ENCODE measurements at places on chromosomes 3 and 15. TPM values are rescaled to one million over a fixed set of nuclear protein-coding genes. Genes with fewer than 3 reads are reported as not detected.

DNA sequence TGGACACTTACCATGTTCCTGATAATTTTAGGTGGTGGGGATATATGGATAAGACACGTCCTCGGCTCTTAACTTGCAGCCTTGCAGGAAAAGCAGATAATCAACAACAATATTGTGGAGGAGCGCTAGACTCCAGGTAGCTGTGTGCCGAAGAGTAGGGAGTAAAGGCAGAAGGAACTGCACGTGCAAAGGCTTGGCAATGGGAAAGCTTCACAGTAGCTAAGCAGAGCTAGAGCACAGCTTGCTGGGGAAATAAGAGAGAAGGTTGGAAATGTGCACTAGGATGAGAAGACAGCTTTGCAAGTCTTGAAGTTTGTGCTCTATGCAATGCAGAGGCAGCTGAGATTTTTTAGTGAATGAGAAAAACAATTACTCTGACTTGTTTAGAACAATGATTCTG, 12.4 kb downstream of the PSMA4 start:
- no peak for DNase-seq
- no peak overlapping the region for H3K4me3 ChIP-seq
- no peaks in the 10 kb centered on the region for H3K27me3 ChIP-seq
- H3K27ac ChIP-seq: no peak overlapping the region
- no peaks in the 10 kb centered on the region for H3K4me1 ChIP-seq

- H3K27me3 ChIP-seq: no peaks in the 10 kb centered on the region
- H3K4me1 ChIP-seq: no peaks in the 10 kb centered on the region
- no peak overlapping the region for H3K27ac ChIP-seq
- no peak for DNase-seq
- no peak overlapping the region for H3K4me3 ChIP-seq
Observed at GRCh38 chr3:47092090-47092489, 71.8 kb downstream of the SETD2 start.

GRCh38 chr3:38307599-38307998, 25.5 kb downstream of the SLC22A14 start:
- H3K27ac ChIP-seq: no peak overlapping the region
- no peaks in the 10 kb centered on the region for H3K27me3 ChIP-seq
- no peaks in the 10 kb centered on the region for H3K4me1 ChIP-seq
- DNase-seq: no peak
- no peak overlapping the region for H3K4me3 ChIP-seq
- no peaks in the 10 kb centered on the region for H3K36me3 ChIP-seq

GRCh38 chr15:76982356-76982755, 12.6 kb upstream of the PSTPIP1 start:
- no peaks in the 10 kb centered on the region for H3K27me3 ChIP-seq
- H3K27ac ChIP-seq: no peak overlapping the region
- no peaks in the 10 kb centered on the region for H3K36me3 ChIP-seq
- H3K4me1 ChIP-seq: no peaks in the 10 kb centered on the region
- H3K4me3 ChIP-seq: no peak overlapping the region
- no peak for DNase-seq

- no peak overlapping the region for H3K4me3 ChIP-seq
- no peaks in the 10 kb centered on the region for H3K36me3 ChIP-seq
Observed at GRCh38 chr3:84042399-84043106, 916.2 kb upstream of the CADM2 start.

- H3K36me3 ChIP-seq: no peaks in the 10 kb centered on the region
- H3K27ac ChIP-seq: no peak overlapping the region
- no peaks in the 10 kb centered on the region for H3K4me1 ChIP-seq
- DNase-seq: no peak
- no peaks in the 10 kb centered on the region for H3K27me3 ChIP-seq
Observed at GRCh38 chr3:143585720-143586456, 262.4 kb downstream of the SLC9A9 start.

DNA sequence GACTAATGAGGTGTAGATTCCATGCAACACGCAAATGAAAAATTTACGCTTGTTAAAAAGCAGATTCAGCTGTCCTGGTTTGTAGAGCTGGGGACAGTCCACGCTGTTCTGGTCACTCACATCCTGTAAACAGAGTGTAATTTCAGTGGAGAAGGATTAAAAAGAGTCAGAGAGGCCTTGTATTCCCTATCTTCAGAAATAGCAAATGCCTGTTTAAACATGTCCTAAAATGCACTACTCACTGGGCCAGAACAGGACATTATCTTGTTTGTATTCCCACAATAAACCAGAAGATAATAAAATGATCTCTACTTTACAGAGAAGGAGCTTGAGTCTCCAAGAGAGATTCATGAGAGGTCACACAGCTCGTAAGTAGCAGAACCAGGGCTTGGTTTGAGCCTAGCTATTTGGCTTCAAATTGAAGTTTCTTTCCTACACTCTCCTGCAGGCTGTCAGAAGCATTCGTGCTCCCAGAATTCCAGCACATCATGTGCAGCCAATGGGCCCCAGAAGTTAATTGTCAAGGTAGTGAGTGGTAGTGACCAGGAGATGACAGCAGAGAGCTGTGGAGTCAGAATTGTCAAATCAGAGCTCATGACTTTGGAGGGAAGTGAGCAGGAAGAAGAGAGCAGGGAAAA, 242.5 kb downstream of the ATP8B4 start:
- peak; percentile 49 for DNase-seq
- no peaks in the 10 kb centered on the region for H3K4me1 ChIP-seq
- no peaks in the 10 kb centered on the region for H3K36me3 ChIP-seq
- H3K4me3 ChIP-seq: no peak overlapping the region
- H3K27me3 ChIP-seq: no peaks in the 10 kb centered on the region
- H3K27ac ChIP-seq: no peak overlapping the region

GRCh38 chr15:27382361-27383025, 411.5 kb downstream of the GABRG3 start:
- H3K27me3 ChIP-seq: no peaks in the 10 kb centered on the region
- no peak for DNase-seq
- H3K27ac ChIP-seq: no peak overlapping the region
- no peaks in the 10 kb centered on the region for H3K4me1 ChIP-seq
- no peaks in the 10 kb centered on the region for H3K36me3 ChIP-seq

DNA sequence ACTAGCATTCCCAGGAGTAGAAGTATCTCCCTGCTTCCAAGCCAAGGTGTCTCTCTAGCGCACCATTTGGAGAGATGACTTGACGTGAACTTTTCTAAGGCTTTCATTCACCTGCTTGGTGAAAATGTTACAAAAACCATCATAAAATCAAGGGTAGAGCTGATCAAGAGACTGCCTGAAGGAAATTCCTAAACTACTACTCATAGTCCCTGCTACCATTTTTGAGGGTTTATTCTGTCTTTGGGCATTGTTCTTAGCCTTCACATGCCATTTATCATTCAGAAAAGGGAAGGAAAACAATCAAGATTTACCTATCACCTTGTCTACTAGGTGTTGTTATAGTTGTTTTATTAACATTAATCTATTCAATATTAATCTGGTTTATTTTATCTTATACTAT, 525.8 kb downstream of the NTRK3 start:
- no peaks in the 10 kb centered on the region for H3K27me3 ChIP-seq
- H3K36me3 ChIP-seq: no peaks in the 10 kb centered on the region
- no peak overlapping the region for H3K4me3 ChIP-seq
- H3K4me1 ChIP-seq: no peaks in the 10 kb centered on the region
- no peak for DNase-seq
- no peak overlapping the region for H3K27ac ChIP-seq

GRCh38 chr15:33985751-33986150, 17.5 kb downstream of the CHRM5 start:
- no peak overlapping the region for H3K4me3 ChIP-seq
- H3K36me3 ChIP-seq: no peaks in the 10 kb centered on the region
- no peak for DNase-seq
- no peaks in the 10 kb centered on the region for H3K27me3 ChIP-seq

GRCh38 chr15:78307976-78308375, 8.6 kb upstream of the SKIC8 start:
- peaks cover 9% of the 10 kb centered on the region for H3K4me1 ChIP-seq
- H3K27ac ChIP-seq: no peak overlapping the region
- no peak overlapping the region for H3K4me3 ChIP-seq

DNA sequence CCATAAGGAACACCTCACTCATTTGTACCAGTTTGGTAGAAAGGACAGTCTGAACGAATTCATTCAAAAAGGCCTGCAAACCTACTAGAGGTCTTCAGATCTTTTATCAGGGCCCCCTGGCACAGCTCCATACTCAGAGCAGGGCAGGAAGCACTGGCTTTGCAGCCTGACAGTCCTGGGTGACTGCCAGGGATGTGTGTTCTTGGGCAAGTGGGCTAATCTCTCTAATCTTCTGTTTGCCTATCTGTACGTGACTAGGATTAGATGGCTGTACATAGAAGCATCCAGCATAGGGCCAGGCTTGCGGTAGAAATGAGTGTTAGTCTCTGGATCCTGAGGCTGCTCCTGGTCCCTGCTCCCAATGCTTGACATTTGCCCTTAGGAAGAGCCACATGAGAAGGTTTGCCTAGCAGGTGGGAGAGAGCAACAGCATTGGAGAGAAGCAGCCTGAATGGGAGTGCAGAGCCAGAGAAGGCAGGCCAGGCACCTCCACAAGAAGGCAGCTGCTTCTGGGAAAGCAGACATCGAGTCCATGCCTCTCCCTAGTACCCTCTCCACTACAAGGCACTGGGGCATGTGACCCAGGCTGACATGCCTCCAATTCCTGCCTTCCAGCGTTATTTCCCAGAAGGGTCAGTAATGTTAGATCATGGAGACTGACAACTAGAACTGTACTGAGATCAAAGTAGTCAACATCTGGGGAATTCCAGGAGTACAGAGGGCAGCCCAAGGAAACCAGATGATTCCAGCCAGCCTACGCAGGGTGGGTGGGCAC, 1.0 kb upstream of the CXCR6 start:
- H3K4me3 ChIP-seq: no peak overlapping the region
- no peaks in the 10 kb centered on the region for H3K4me1 ChIP-seq
- no peaks in the 10 kb centered on the region for H3K27me3 ChIP-seq
- peaks cover 10% of the 10 kb centered on the region for H3K36me3 ChIP-seq
- no peak for DNase-seq
- H3K27ac ChIP-seq: no peak overlapping the region

Gene DLEC1
- total RNA-seq: 0.76 TPM

Gene ARID3B
- 115 TPM for total RNA-seq

Gene CCDC32
- total RNA-seq: 12.1 TPM

Gene NAALADL2
- total RNA-seq: 0.69 TPM

Gene PAQR9
- 2.7 TPM for total RNA-seq

Gene SLC15A2
- total RNA-seq: 2.0 TPM

Gene CPA3
- not detected for total RNA-seq

Gene MELTF
- total RNA-seq: 3.5 TPM

Gene ISLR2
- 0.58 TPM for total RNA-seq

Gene HRH1
- not detected for total RNA-seq
